Cardiac fibroblast (primary cell): ENCODE measurements at places on chromosomes 16 and 17.
A peak's percentile ranks its signal among the peaks of the same experiment; 100 is the strongest.

GRCh38 chr17:7440113-7440833, 961 bp downstream of the FGF11 start:
- peak; percentile 23 for DNase-seq

- DNase-seq, result no peak
These were observed 8.6 kb upstream of the DDX52 start for GRCh38 chr17:37651849-37652248.

DNA sequence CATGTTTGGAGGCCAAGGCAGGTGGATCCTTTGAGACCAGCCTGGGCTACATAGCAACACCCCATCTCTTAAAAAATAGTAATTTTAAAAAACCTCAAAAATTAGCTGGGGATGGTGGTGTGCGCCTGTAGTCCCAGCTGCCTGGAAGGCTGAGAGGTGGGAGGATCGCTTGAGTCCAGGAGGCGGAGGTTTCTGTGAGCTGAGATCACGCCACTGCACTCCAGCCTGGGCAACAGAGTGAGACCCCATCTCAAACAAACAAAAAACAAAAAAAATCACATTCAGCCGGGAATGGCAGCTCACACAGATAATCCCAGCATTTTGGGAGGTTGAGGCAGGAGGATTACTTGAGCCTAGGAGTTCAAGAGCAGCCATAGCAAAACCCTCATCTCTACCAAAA, 16.4 kb upstream of the YWHAE start:
- DNase-seq, result no peak

GRCh38 chr17:39151943-39152818, 744 bp upstream of the PLXDC1 start:
- DNase-seq, result no peak

- no peak for DNase-seq
These were observed 204.2 kb downstream of the CA10 start for GRCh38 chr17:51954232-51954765.

DNA sequence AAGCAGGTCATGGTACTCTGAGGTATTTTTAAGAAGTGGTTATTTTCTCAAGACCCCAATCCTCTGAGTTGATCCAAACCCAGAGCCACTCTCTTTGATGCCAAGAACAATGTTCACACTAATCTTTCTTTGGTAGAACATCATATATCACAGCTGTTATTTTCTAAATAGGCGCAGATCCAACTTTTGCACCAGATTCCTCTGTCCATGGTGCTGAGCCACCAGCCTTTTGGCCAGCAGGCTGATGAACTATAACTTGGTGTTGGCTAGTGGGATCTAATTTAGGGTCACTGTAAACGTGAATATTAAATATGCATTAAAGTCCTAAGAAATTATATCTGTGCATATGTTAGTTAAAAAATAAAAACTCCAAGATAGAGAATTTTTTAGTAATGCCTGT, 7.0 kb upstream of the ZKSCAN2 start:
- DNase-seq, result peak; percentile 24

DNA sequence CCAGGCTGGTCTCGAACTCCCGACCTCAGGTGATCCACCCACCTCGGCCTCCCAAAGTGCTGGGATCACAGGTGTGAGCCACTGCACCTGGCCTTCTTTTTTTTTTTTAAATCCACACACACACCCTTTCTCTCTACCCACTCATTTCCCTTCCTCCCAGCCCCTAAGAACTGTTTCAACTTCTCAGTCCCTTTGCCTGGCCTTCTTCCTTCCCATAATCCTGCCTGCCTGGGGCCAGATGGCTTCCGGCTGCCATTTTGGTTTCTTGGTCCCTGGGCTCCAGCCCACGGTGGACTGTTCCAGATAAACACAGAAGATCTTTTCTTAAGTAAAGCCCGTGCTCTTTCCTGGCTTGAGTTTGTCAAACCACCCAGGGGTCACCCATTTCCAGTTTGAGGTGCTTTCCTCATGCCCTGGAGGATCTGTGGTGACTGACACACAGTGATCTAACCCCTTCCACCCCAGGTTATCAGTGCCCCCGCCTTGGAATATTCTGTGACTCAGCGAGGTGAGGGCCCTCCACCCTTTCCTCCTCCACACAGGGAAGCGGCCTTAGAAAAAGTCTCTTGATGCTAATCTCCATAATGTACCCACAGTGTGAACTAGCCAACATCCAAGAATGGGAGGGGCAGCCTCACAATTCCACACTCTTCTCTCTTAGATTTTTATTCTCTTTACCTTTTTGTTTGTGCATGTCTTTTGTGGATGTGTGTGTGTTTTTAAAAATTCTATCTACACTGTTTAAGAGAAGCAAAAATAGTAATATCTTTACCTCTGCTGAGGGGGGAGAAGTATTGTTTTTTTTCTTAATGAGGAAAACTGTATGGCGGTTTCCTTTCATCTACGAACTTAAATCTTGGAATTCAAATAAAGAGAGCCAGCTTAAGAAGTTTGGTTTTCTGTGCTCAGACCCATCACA, 60.0 kb downstream of the CRISPLD2 start:
- no peak for DNase-seq

GRCh38 chr16:14564323-14564722, 65.7 kb downstream of the PARN start:
- no peak for DNase-seq

GRCh38 chr16:2388875-2389433, 40.3 kb upstream of the CCNF start:
- DNase-seq, result peak; percentile 92

GRCh38 chr16:70380919-70381603, 34.4 kb downstream of the DDX19A start:
- peak; percentile 96 for DNase-seq

GRCh38 chr16:468068-468821, 42.8 kb downstream of the RAB11FIP3 start:
- DNase-seq, result no peak

DNA sequence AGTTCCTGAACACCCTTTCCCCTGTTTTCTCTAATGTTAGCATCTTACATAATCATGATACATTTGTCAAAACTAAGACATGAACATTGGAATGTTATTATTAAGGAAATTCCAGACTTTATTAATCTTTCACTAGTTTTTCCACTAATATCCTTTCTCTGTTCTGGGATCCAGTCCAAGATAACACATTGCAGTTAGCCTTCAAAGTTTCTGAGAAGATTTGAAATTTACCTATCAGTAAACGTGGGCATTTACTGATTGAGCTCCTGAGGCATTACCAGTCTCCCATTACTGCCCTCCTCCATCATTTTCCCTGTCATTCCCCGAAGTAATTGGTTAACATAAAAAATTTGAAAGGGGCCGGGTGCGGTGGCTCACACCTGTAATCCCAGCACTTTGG, 5.7 kb upstream of the CD300LG start:
- no peak for DNase-seq

- no peak for DNase-seq
These were observed 14.5 kb downstream of the ZFHX3 start for GRCh38 chr16:73033271-73033998.

- peak; percentile 64 for DNase-seq
These were observed 7.1 kb downstream of the COPZ2 start for GRCh38 chr17:48030531-48030930.

DNA sequence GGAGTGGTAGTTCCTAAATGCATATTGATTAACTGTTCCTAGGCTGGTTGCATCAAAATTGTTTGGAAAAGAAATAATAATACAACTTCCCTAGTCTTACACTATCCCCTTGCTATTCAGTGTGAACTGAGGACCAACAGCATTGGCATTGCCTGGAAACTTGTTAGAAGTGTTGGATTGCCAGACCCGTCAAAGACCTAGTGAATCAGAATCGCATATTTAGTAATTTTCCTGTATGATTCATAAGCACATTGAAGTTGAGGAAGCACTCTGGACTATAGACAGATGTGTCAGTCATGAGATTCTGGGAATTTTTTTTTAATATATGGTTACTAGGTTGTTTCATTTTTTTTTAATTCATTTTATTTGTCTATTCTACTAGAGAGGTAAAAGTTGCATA, 34.7 kb upstream of the KCNJ16 start:
- DNase-seq, result peak; percentile 80

DNA sequence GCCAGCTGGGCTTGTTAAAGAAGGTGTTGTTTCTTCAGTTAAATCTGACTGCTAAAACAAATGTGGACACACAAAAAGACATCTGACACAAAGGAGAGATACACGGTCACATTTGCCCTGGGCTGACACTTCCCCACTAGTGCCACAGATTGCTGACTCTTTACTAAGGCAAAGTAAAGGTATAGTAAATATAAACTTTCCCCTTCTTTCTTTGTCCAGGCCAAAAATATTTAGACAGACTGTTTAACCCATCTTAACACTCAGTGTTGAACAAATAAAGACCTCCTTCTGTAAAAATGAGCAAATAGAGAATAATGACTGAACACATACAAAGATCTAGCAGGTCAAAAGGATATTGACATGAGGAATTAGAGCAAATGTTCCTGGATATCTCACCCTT, 58.4 kb downstream of the SCNN1G start:
- DNase-seq, result no peak

- no peak for DNase-seq
These were observed 146.8 kb downstream of the CLEC16A start for GRCh38 chr16:11091021-11091785.
